ENCODE measurements at places on chromosomes 16 and 17.
A peak's percentile ranks its signal among the peaks of the same experiment; 100 is the strongest.

GRCh38 chr16:2686912-2687507 is 4.7 kb downstream of the KCTD5 start:
- DNase-seq, result peak; percentile 90

DNA sequence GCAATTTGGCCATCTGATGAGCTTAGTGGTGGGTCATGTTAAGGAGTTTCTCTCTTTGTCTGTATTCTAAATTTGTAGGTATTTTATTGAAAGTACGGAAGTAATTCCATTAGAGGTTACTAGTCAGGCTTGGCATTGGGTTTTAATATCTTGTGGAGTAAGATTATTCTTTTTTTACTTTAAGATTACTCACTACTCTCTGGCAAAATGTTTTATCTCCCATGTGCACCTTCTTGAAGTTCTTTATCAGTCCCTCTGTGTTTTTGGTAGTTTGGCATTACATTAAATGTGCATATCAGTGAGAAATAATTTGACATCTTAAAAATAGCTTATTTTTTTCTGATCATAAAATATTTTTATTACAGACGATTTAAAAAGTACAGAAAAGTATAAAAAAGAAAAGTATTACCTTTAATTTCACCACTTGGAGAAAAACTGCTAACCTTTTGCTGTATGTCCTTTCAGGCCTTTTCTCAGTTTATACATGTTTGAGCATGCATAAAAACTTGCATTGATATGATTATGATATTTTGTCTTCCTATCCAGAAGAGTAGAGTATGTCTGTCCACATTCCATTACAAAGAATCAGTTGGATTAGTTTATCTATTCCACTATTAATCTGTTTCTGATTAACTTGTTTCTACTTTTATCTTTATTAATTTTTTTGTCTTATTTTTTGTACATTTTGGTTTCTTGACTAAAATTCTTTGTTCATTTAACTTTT is 198.3 kb downstream of the SPECC1 start:
- DNase-seq, result no peak

DNA sequence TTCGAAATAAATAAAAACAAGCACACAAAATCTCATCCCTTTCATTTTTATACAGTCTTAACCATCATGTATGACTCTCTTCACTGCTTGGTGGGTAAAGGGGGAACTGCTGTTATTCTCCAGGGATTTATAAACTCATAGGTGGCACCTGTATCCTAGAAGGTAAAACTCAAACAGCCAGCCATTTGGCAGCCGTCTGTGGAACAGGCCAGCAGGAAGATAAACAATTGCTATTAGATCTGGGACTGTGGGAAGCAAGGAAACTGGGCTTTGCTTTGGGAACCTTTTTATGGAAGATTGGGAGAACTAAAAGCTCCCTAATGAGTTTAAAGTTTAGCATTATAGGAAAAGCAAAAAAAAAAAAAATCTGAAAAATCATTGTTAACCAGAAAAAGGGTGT is 126.0 kb downstream of the TANGO6 start:
- no peak for DNase-seq

GRCh38 chr16:2791174-2791573 is 3.8 kb upstream of the PRSS33 start:
- DNase-seq, result no peak

DNA sequence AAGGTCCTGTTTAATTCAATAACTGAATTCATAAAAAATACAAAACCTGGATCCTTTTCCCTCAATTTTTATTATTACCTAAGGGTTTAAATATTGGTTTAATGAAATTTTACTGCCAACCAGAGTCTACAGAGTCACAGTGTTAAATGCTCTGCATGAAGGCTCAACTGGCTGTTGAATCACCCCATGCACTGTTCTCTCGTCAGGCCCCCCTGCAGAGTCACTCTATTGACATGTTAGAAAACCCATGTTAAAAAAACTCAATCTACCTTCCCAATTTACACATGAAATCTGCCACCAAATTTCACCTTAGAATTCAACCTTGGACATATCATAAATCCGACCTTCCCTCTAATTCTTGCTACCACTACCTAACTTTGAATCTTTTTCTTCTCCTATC is 43.3 kb upstream of the ULK2 start:
- no peak for DNase-seq

- DNase-seq, result no peak
Measured at GRCh38 chr16:79815049-79815448, 214.5 kb upstream of the MAF start.

DNA sequence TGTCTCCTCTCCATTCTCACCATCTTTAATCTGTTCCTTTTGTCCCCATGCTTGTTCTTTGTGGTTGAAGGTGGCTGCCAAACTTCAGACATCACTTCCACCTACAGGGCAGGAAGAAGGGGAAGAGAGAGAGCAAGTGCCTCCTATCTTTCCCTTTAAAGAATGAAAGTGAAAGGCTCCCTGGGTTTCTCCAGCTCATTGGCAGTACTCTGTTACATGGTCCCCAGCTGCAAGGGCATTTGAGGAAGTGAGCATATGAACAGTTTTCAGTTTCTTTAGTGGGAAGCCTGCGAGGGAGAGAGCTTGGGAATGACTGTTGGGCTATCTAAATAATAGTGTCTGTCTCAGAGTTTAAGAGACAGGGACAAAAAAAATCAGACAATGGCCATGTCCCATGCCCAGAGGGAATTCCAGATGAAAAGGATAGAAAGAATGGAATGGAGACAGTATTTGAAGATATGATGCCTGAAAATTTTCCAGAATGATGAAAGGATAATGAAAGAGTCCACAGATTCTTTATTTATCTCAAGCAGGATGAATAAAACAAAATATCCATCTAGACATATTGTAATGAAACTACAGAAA is 159.9 kb downstream of the LGALS9B start:
- no peak for DNase-seq

GRCh38 chr17:9022573-9023391 is 1.5 kb downstream of the NTN1 start:
- DNase-seq, result no peak

DNA sequence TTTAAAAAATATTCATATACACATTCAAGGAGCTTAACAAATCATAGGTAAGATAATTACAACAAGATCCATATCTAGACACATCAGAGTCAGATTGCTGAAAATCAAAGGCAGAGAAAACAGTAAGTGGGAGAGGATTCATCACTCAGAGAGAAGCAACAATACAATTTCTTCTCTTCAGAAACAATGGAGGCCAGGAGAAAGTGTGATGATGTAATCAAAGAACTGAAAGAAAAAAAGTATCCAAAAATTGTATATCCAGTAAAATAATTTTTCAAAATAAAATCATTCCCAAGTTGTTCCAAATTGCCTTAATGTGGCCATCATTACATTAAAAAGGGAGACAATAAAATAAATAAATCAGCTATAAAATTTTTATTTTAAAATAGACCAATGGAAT is 17.7 kb upstream of the ABCA6 start:
- DNase-seq, result no peak

DNA sequence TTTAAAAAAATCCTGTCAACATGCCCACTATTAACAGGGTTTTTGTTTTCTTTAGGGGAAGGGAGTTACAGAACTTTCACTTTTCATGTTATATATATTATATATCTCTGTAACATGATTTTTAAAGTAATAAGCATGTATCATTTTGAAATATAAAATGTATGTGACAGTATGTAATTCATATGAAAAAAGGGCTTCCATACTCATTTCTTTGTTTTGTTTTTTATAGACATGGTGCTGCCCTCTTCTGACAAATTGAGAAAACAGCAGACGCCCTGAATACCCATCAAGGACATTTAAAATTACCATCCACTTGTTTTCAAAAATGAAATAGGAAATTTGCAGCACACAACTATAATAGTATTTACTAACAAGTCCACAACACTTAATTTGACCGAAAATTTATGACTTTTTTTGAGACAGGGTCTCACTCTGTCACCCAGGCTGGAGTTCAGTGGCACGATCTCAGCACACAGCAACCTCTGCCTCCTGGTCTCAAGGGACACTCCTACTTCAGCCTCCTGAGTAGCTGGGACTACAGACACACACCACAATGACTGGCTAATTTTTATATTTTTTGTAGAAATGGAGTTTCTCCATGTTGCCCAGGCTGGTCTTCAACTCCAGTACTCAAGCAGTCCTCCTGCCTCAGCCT is 30.4 kb downstream of the CFDP1 start:
- no peak for DNase-seq

DNA sequence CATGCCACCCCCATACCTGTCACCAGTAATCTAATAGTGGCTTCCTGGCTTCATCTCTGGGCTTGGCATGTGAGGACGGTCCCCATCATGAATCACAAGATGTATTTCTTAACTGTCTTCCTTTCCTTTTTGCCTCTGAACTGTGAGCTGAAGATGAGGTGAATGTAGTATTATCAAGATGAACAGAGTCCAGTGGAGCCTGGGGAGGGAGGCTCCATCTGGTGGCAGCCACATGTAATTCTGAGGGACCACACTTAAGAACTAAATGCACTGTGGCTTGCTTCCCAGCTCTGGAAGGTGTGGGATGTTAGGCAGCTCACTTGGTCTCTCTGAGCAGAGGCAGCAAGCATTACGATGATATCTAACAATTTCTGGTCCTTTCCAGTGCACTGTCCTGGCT is 354.9 kb upstream of the ASIC2 start:
- DNase-seq, result peak; percentile 41

DNA sequence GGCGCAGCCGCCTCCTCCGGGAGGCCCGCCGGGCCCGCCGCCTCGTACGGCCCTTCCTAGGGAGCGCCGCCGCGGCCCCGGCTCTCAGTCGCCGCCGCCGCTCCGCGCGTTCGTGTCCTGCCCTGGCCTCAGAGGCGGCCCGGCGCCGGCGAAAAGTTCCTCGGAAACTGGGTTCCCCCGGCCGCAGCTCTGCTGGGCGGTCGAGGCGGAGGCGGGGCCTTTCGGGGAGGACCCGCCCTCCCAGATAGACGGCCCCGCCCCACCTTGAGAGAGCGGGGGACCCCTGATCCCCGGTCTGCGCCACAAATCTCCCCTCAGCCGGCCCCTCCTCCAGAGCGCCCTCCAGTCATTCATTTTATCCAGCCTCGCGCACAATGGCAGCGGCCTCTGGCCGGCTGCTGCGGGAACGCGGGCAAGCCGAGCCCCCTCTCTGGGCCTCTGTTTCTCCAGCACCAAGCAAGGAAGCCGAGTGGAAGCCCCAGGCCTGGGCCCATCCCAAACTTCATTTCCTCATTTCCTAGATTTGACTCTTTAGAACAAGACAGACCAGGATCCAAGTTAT is at the start of gene SREBF1:
TSS of gene SREBF1 (minus strand) at position 169 of the 562 bp plus-strand sequence. CDS start 169 bp downstream, outside the sequence.
- DNase-seq, result no peak

DNA sequence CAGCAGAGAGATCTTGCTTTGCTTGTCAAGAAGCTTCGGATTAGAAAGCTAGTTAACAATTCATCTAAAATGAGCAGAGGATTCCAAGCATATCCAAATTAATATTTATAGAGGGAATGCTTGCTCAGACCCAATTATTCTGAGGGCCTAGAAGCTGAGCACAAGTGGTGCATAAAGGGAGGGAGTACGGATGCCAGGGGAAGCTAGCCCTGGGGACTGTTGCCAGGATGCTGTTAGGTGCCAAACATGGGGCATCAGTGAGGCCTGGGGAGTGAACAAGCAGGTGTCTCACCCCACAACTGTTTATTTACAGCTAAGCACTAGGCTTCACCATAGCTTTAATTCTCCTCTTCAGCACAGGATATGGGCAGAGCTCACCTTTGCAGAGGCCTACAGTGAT is 684.1 kb upstream of the C16orf82 start:
- no peak for DNase-seq

GRCh38 chr17:76973040-76973439 is 104.8 kb downstream of the MGAT5B start:
- DNase-seq, result no peak

GRCh38 chr16:87723226-87723623 is 42.6 kb downstream of the KLHDC4 start:
- peak; percentile 66 for DNase-seq

DNA sequence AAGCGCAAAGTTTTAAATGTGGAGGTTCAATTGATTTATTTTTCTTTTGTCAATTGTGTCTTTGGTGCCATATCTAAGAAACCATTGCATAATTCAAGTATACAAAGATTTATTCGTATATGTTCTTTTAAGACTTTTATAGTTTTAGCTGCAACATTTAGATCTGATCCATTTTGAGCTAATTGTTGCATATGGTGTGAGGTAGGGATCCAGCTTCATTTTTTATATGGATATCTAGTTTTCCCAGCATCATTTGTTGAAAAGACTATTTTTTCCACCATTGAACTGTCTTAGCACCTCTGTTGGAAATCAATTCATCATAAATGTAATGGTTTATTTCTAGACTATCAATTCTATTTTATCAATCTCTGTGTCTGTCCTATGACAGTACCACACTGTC is 2.1 kb upstream of the CCR7 start:
- DNase-seq, result no peak

DNA sequence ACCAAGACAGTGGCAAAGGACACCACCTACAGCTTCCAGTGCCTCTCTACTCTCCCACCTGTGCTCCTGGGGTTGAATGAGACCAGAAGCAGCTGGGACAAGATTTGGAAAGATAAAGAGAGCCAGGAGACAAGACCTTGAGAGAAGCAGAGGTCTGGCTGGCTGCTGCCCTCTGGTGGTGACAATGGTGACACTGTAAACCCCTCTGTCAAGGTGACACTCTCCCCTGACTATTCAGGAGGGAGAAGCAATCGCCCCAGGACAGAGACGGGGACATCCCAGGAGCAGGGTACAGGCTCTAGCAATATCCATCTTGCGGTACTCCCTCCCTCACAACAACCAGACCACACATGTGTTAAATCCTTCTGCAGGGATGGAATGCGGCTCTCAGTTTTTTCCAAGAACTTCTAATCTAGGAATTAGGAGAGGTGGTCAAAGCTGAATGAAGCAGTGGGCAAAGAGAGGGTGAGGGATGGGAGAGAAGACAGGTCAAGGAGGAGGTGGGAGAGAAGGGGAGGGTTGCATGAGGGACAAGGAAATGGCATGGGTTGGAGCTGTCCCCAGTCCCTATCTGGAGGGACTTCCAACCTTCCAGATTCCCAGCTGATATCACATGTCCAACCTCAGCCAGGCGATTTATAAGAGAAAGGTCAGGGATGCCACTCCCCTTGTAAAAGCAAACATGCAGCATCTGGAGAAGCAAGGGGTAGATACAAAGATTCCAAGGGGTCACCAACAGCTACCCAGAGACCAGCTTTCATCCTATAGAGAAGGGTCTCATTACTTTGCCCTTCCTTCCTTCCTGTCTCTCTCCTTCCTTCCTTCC is 2.9 kb downstream of the PHOSPHO1 start:
- DNase-seq, result peak; percentile 74

GRCh38 chr16:70651524-70651923 is 5.2 kb downstream of the IL34 start:
- no peak for DNase-seq

DNA sequence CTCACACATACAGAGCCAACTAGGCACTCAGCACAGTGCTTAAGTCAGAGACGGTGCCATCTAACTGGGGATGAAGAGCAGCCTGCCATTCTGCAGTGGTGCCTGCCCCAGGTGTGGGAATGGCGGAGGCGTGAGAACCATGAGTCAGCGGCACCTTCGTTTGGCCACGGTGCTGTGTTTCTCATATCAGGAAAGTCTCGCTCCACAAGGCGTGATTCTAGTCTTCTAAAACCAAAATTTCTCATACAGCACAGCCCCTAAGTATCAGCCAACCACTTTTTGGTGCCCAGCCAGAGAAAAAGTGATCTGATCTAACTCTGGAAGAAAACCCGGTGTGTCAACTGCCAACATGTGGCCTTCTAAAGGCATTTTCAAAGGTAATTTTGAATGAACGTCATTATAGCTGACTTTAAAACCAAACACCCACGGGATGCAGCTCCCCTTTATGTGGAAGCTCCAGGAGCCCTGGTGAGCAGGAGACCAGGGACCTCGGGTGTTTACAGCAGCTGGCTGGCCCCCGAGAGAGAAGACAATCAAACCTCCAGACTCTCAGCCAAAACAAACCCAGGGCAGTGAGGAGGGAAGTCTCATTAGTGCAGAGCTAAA is 54.6 kb downstream of the ABCC12 start:
- DNase-seq, result no peak
